Upper lobe of left lung (tissue), 6 donors: ENCODE measurements at places on chromosomes 12 and 14. TPM values are rescaled to one million over a fixed set of nuclear protein-coding genes. Genes with fewer than 3 reads are reported as not detected.

DNA sequence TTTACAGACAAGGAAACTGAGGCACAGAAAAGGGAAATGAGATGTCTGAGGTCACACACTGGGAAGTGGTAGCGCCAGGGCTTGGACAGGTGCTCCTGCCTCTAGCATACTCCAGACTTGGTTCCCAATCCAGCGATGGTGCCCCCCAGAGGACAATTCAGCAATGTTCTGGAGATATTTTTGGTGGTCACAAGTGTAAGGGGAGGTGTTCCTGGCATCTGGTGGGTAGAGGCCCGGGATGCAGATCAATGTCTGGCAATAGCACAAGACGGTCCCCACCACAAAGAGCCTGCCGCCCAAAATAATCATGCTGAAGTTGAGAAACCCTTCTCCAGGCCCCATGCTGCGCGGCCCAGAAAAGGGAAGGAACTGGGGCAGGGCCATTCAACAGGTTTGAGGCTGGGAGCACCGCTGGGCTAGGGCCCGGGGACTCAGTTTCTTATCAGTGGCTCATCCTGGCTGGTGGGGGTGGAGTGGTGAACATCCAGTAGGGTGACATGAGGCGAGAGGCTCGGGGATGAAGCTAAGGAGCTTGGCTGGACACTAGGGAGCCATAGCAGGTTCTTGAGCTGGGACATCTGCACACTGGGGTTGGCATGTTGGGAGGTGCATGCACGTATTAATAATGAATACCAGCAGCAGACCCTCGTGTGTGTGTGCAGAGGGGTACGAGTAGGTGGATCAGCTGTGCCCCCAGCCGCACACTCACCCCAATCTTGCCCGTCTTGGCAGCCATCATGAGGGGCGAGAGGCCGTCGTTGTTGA is 35.1 kb downstream of the TRPV4 start:
- H3K4me1 ChIP-seq = no peaks in the 10 kb centered on the region
- no peaks in the 10 kb centered on the region for H3K27me3 ChIP-seq
- no peak for DNase-seq
- H3K27ac ChIP-seq = no peak overlapping the region
- H3K4me3 ChIP-seq = no peak overlapping the region
- H3K36me3 ChIP-seq = no peaks in the 10 kb centered on the region

The SSTR1 gene
- 14.4 TPM for total RNA-seq

- no peaks in the 10 kb centered on the region for H3K36me3 ChIP-seq
- H3K27ac ChIP-seq = no peak overlapping the region
- no peak for DNase-seq
- H3K27me3 ChIP-seq = no peaks in the 10 kb centered on the region
- H3K4me1 ChIP-seq = peaks cover 10% of the 10 kb centered on the region
- H3K4me3 ChIP-seq = no peak overlapping the region
Observed at GRCh38 chr12:89185889-89186288, 166.4 kb downstream of the DUSP6 start.

DNA sequence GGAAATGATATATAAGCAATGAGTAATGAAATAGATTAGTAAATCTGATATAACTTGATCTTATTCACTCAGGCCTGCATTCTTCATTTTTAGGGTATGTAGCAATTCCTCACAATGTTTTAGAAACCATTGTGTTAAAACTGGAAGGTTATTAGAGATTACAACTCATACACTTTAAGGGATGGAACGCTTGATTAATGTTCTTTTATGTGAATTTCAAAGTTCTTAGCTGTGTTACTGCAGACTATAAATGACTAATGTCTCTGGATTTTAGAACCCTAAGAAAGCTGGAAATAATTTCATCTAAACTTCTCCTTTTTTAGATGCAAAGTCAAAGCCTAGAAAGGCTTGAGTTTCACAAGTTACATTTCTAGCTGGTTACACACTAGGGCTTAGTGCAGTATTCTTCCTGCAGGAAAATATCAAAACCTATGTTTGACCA is 148.2 kb upstream of the CLEC14A start:
- H3K27ac ChIP-seq = no peak overlapping the region
- H3K4me3 ChIP-seq = no peak overlapping the region
- H3K27me3 ChIP-seq = no peaks in the 10 kb centered on the region
- no peaks in the 10 kb centered on the region for H3K36me3 ChIP-seq
- H3K4me1 ChIP-seq = no peaks in the 10 kb centered on the region

The CCDC175 gene
- total RNA-seq = not detected

DNA sequence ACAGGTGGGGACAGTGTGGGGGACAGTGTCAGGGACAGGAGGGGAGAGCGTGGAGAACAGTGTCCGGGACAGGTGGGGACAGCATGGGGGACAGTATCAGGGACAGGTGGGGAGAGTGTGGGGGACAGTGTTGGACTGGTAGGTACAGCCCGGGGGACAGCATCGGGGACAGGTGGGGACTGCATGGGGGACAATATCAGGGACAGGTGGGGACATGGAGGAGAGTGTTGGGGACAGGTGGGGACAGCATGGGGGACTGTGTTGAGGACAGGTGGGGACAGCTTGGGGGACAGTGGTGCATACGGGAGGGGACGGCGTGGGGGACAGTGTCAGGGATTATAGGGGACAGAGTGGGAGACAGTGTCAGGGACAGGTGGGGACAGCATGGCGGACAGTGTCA is 212.3 kb downstream of the TMEM121 start:
- H3K4me1 ChIP-seq = no peaks in the 10 kb centered on the region
- no peak for DNase-seq
- H3K27ac ChIP-seq = no peak overlapping the region
- H3K27me3 ChIP-seq = no peaks in the 10 kb centered on the region
- no peak overlapping the region for H3K4me3 ChIP-seq

DNA sequence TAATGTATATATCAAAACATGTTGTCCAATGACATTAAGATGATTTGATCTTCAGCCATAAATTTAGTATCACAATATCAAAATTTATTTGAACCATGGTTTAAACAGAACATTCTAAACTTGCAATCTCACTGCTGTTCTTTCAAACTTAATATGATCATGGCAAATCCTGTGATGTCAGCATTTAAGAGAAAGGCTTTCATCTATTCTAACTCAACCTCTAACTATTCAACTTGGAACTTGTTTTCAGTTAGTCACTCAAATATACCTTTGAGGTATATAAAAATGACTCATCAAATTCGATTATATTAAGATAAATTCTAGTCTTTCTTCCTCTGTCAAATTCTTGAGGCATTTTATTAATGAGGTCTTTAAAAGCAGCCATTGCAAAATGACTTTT is 747.0 kb upstream of the FLRT2 start:
- H3K27me3 ChIP-seq = no peaks in the 10 kb centered on the region
- no peaks in the 10 kb centered on the region for H3K36me3 ChIP-seq
- H3K4me3 ChIP-seq = no peak overlapping the region

The KRT6C gene
- not detected for total RNA-seq

The MYL2 gene
- not detected for total RNA-seq

DNA sequence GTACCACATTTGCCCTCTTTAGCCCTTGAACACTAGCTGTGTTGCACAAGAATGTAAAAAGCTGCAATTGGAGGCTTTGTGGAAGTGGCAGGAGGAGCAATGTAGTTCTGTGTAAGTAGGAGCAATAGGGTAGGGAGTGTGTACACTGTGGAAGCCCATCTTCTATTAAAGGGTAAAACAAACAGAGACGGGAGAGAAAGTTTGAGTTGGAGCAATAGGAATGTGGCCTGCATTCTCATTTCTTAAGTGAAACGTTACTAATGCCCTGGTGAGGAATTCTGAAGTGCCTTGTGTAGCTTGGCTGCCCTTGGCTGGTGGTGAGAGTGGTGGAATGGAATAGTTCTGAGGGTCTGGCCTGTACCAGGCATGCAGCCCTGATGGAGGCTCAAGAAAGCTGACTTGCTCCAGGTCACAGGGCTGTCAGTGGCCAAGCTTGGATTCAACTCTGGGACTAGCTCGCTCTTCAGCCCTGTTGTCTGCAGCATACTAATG is 38.8 kb upstream of the ATP23 start:
- no peaks in the 10 kb centered on the region for H3K36me3 ChIP-seq
- H3K4me3 ChIP-seq = no peak overlapping the region
- H3K27me3 ChIP-seq = no peaks in the 10 kb centered on the region
- H3K4me1 ChIP-seq = peaks cover 24% of the 10 kb centered on the region
- peak; percentile 44 for DNase-seq

GRCh38 chr12:26196421-26196716 is 996 bp downstream of the SSPN start:
- H3K4me1 ChIP-seq = peaks cover 16% of the 10 kb centered on the region
- H3K27ac ChIP-seq = peak overlapping the region; percentile 76
- H3K36me3 ChIP-seq = no peaks in the 10 kb centered on the region
- H3K27me3 ChIP-seq = no peaks in the 10 kb centered on the region
- H3K4me3 ChIP-seq = peak overlapping the region; percentile 65

DNA sequence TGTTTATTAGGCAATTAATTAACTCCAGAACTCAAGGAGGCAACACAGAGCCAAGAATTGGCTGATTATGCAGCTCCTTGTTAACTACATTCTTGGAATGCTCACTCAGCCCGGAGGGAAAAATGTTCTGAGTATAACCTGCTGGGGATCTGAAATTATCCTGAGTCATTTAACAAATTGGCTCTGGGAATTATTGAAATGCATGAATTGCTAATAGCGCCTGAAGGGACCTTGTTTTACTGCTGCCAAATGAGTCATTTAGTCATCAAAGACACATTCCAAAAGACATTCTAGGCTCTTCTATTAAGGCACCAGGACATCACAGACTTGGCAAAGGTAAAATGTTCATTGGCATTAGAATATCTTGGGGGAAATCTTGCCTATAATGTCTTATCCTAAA is 13.0 kb downstream of the TMEM52B start:
- no peaks in the 10 kb centered on the region for H3K4me1 ChIP-seq
- no peak for DNase-seq
- no peaks in the 10 kb centered on the region for H3K27me3 ChIP-seq

- DNase-seq = no peak
- H3K4me3 ChIP-seq = no peak overlapping the region
- no peaks in the 10 kb centered on the region for H3K36me3 ChIP-seq
- no peaks in the 10 kb centered on the region for H3K27me3 ChIP-seq
Observed at GRCh38 chr12:127539226-127539858, 727.6 kb upstream of the TMEM132C start.

DNA sequence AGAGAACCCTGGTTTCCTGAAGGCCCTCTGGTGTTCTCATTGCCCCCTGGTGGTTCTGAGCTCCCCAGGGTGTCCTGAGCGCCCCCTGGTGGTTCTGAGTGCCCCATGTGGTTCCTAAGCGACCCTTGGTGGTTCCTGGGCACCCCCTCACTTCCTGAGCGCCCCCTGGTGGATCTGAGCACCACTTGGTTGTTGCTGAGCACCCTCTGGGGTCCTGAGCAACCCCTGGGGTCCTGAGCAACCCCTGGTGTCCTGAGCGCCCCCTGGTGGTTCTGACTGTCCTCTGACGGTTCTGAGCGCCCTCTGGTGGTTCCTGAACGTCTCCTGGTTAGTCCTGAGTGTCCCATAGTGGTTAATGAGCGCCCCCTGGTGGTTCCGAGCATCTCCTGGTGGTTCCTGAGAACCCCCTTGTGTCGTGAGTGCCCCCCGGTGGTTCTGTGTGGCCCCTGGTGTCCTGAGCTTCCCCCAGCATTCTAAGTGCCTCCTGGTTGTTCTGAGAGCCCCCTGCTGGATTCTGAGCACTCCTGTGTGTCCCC is 568.3 kb downstream of the TMEM121 start:
- no peaks in the 10 kb centered on the region for H3K36me3 ChIP-seq
- no peaks in the 10 kb centered on the region for H3K4me1 ChIP-seq
- no peak for DNase-seq
- H3K27me3 ChIP-seq = no peaks in the 10 kb centered on the region
- no peak overlapping the region for H3K4me3 ChIP-seq
- H3K27ac ChIP-seq = no peak overlapping the region
